NCI-H1092 treated with DMSO at 0.1 percent for 48 hours (cell line): ENCODE measurements at places on chromosomes 13 and 19.
A peak's percentile ranks its signal among the peaks of the same experiment; 100 is the strongest.

DNA sequence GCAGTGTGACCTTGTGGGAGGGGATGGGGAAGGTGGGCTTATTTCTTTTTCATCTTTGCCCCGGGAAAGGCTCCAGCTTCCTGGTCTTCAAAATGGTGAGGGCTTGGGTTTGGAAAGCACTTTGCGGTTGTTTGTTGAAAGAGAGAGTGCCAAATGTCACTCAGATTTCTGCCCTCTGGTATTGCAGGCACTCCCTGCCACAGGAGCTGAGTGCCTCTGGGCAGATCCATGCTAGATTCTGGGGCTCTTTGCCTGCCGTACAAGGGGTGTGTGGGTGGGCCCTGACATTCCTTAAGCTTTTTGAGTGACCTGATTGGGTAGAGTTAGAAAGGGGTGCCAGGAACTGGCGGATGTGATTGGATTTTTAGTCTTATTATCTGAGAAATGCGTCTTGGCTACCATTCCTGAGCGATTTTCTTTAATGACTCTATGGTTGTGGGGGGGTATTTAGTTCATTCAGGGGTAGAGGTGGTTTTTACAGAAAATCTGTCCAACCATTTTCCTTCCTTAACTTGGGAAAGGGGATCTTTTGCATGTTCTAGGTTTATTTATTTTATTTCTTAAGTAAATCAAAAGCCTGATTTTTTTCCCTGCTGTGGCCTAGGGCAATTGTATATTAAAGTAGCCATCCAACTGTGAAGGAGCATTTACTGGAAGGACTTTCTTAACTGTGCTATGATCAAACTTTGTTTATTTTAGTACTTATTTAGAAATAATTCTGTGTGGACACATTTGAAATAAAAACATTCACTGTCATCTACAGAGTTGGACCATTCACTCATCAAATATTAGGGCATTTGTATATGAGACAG is 3.2 kb downstream of the ARHGAP35 start:
- peak; percentile 7 for DNase-seq

DNA sequence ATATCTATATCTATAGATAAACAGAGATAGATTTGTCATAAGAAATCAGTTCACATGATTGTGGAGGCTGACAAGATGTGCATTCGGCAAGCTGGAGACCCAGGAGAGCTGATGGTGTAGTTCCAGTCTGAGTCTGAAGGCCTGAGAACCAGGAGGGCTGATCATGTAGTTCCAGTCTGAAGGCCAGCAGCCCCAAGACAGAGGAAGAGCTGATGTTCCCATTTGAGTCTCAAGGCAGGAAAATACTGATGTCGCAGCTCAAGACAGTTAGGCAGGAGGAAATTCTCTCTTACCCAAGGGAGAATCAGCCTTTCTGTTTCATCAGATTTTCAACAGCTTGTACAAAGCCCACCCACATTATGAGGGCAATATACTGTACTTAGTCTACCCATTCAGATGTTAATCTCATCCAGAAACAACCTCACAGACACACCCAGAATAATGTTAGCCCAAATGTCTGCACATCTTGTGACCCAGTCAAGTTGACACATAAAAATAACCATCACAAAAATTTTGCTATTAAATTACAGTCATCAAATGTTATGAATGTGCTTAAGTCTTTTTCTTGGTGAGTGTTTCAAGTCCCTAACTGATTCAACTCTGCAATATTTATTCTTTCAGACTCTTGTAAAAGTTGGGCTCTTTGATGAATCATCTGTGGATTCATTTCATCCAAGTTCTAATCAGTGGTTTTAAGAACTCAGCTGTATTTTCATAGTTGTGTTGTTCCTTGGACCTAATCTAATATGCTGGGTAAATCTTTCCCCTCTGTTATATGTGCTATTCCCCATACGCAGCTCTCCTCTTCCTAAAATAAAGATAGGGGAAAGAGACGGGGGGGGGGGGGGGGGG is 22.7 kb upstream of the LRCH1 start:
- no peak for DNase-seq

DNA sequence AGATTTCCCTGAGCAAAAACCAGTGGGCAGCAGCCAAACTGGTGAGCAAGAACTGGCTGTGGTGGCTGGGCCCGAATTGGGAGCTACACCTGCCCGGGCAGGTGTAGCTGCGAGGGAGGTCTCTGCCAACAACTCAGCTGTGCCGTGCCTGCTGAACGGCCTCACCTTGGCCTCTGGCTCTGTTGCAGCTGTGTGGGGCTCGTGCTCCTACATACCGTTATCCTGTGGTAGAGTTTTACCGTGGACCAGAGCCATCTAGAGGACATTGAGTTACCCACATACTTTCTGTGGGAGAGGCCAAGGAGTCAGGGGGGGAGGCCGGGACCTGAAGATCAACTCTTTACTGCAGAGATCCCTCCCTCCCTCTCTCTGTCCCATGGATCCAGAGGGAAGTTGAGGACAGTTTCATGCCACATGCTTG is 113.2 kb downstream of the TM9SF2 start:
- DNase-seq: no peak

DNA sequence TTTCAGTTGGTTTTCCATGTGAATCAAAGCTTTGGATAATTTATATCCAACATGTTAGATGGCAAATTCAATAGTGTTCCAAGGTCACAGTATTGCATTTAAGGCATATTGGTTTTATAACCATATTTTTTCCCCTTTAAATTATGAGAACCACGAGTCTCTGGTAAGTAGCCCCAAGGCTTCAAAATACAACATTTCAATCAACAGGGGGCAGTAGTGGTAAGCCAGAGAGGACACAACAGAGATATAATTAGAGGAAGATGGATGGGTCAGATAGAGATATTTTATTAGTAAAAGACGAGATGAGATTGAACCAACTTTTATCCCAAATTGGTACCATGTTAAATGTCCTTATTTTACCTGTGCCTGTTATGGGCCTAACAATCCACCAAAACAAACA is 53.1 kb downstream of the KL start:
- no peak for DNase-seq

GRCh38 chr19:44344255-44344654 is 12.2 kb downstream of the ZNF112 start:
- no peak for DNase-seq

- peak; percentile 28 for DNase-seq
Observed at GRCh38 chr19:512547-513365, 5.5 kb downstream of the TPGS1 start.

DNA sequence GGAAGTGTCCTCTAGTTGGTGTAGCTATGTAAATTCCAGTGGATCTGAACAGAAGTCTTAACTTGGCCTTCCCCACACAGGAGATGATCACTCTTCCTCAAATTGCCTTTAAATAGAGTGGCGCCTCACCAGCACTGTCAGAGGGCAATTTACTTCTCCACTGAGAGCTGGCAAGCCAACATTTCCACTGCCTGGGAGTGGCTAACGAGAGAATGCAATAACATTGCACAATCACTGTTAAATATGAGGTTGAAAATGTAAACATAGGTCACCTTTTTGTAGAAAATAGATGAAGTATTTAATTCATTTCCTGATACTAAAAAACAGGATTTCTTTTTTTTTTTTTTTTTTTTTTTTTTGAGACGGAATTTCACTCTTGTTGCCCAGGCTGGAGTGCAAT is 55.4 kb upstream of the UBL3 start:
- DNase-seq: no peak

- DNase-seq: no peak
Observed at GRCh38 chr13:28568286-28568685, 73.4 kb upstream of the FLT1 start.

DNA sequence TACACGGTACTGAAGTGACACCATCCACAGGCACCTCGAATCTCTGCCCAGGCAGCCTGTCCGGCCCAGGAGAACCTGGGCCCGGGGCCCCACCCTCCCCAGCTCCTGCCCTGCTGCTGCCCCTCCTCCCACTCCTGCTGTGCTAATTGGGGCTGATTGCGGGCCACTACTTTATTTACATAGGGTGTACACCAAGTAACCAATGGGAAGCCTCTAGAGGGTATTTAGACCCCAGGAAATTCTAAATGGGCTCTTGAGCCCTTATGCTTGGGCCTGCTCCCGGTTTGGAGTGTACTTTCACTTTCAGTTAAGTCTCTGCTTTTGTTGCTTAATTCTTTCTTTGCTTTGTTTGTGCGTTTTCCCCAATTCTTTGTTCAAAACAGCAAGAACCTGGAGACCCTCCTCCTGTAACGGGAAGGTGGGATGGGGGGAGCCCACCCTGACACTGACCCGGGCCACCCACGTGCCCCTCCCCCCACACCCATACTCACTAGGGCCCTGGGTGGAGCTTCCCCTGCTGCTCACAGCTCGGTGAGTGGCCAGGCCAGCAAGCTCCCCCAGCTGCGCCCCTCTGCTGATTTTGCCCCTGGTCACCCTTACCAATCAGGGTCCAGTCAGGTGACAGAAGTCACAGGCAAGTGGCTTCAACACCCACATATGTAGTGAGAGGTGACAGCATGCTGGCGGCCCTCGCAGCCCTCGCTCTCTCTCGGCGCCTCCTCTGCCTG is 9.4 kb downstream of the SCGB2B2 start:
- peak; percentile 51 for DNase-seq

DNA sequence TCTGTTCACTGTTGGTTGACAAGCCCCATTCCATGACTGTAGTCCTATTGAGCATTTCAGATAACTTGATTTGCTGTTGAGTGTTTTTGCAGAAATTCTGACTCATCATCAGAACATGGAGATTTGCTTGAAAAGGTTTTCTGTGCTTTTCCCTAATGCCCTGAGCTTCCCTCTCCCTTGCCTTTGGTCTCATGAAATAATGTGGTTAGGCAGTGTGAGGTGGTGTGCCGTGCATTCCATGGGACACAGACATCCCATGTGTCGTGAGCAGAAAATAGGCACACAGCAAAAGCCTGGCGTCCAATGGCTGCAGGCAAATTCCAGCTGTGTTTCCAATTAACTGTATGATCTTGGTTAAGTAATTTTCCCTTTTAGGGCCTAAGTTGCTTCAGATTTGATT is 197.4 kb downstream of the DLEU7 start:
- DNase-seq: no peak

GRCh38 chr13:51066091-51066831 is 44.8 kb downstream of the C13orf42 start:
- no peak for DNase-seq

DNA sequence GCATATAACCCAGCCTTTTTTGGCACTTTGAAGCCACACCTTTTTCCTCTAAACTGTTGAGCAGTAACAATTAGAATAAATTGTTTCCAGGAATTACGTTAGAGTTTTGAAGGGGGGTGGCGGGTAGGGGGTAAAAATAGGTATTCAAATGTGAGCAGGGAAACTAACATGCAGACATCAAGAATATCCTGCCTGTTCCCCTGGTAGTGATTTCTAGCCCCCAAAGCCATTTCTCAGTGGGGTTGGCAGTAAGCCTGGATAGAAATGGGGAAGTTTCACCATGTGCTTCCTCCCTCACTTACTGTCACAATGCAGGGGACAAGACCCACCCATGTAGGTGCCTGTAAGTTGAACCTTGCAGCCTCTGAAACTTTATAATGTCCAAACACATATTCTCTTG is 3.8 kb downstream of the DOCK9 start:
- DNase-seq: no peak

- DNase-seq: no peak
Observed at GRCh38 chr13:63048653-63049052, 1633.0 kb upstream of the PCDH20 start.

- no peak for DNase-seq
Observed at GRCh38 chr13:80145171-80145690, 195.7 kb downstream of the SPRY2 start.

DNA sequence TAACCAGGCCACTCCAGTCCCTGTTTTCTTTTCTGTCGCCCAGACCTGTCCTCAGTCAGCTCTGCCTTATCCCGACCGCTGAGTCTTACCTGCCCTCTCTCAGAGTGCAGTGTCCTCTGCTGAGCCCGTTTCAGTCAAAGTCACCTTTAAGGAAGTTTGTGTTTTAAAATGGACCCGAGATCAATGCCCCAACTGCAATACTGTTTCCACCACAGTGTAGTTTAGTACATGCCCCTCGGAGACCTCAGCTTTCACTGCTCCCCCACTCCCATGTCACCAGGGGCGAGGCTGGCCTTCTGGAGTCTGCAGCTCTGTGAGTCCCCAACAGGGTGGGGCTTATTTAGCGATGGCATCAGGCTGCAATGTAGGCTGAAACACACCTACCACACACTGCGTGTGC is 248.4 kb upstream of the TSHZ3 start:
- DNase-seq: no peak

- DNase-seq: no peak
Observed at GRCh38 chr13:24574847-24575246, 62.3 kb upstream of the PARP4 start.

GRCh38 chr13:69461397-69461796 is 646.2 kb upstream of the ATXN8OS start:
- peak; percentile 8 for DNase-seq

DNA sequence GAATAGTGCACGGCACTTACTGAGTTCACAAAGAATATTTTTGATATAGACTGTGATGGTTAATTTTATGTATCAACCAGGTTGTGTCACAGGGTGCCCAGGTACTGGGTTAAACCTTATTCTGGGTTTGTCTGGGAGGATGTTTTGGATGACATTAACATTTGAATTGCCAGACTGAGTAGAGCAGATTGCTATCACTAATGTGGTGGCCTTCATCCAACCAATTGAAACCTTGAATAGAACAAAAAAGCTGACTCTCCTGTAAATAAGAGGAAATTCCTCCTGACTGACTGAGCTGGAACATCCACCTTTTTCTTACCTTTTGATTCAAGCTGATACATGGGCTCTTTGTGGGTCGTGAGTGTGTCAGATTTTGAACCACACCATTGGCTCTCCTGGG is 1424.4 kb upstream of the MIR17HG start:
- no peak for DNase-seq

DNA sequence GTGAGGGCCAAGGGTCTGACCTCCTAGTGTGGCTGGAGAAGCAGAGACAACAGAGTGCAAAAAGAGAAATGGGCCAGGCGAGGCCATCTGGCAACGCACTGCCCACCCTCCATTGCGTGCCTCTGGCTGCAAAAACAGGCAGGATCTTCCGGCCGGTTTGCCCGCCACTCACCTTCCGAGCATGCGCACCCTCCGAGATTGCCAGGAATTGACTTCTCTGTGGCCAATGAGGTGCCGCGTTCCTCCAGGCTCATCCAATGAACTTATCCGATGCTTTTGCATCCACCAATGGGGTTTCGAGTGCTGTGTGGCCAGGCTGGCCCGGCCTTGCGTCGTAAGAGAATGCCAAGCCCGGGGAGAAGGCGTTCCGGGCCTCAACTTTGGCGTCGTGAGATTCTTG is at the start of gene TEX101:
TSS of gene TEX101 (plus strand) at position 337 of the 400 bp plus-strand sequence. CDS start 1,030 bp downstream, outside the sequence.
- no peak for DNase-seq

DNA sequence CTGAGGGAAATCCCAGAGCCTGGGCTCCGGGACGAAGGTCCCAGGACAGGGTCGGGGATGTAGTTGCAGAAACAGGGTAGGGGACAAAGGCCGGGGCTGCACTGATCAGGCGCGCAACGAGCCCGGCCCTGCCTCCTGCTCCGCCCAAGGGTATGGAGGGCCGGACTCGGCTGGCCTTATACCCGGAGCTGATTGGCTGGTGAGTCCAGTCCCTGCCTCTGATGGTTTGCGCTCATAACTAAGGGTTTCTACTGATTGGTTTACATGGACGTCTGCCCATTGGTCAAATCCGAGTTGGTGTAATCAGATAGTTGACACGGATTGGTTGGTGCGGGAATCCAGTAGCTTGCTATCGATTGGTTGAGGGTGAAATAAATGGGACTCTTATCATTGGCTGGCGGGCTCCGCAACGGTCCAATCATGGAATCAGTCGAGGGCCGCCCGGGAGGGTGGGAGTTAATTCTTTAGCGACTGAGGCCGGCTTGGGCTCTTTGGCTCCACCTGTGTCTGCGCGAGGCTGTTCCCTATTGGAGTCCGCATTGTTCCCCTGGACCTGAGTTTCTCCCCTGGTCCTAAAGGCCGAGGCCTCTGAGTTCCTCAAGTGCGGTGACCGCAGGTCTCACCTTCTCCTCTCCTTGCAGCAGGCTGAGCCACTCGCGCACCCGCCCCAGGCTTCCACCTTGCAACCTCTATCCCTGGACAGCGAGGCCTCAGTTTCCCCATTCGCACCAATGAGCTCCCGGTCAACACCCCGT is 570 bp upstream of the MPND start:
- DNase-seq: peak; percentile 99
